Spinal cord (tissue), 10 donors: ENCODE measurements at places on chromosomes 5 and 9. TPM values are rescaled to one million over a fixed set of nuclear protein-coding genes. Genes with fewer than 3 reads are reported as not detected.
A peak's percentile ranks its signal among the peaks of the same experiment; 100 is the strongest.

- no peak for DNase-seq
These were observed 40.1 kb upstream of the SLC6A19 start for GRCh38 chr5:1161108-1161832.

- DNase-seq: no peak
These were observed 13.2 kb downstream of the TSPAN17 start for GRCh38 chr5:176660530-176660859.

GRCh38 chr5:78046006-78046405 lies 248.5 kb downstream of the AP3B1 start:
- no peak for DNase-seq

DNA sequence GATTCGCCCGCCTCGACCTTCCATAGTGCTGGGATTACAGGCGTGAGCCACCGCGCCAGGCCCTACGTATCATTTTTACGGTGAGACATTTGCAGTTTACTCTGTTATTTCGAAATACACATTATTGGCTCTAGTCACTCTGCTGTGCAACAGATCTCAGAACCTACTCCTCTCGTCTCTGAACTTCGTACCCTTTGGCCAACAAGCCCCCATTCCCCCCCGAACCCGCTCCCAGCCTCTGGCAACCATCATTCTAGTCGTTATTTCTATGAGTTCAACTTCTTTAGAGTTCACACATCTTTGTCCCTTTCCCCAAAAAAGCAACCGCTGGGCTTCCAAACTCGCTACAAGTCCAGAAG lies 735 bp downstream of the PTGR1 start:
- DNase-seq: no peak

DNA sequence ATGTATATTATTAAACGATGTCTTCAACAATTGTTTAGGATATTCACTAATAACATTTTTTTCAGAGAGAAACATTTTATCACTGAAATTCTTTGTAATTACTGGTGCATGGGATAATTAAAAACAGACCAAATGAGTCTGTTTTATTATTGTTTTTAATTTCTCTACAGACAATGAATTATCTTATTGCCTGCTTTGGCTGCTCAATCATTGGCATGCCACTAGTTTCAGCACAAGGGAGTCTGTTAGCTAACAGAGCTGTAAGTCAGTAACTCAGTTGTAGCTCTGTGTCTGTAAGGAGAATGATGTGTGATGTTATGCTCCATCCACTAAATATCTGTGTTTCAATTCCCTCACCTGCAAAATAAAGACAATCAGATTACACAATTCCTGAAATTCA lies 443.9 kb downstream of the PRR16 start:
- DNase-seq: no peak

- no peak for DNase-seq
These were observed 84.0 kb downstream of the ERP44 start for GRCh38 chr9:100014846-100015245.

- no peak for DNase-seq
These were observed at the start of gene DIRAS2 for GRCh38 chr9:90642570-90643539. Gene DIRAS2, minus strand, starts transcription at chr9:90642824. Its CDS starts 28,997 bp downstream, at chr9:90613827.

- no peak for DNase-seq
These were observed 43.1 kb downstream of the GRIA1 start for GRCh38 chr5:153533546-153533945.

DNA sequence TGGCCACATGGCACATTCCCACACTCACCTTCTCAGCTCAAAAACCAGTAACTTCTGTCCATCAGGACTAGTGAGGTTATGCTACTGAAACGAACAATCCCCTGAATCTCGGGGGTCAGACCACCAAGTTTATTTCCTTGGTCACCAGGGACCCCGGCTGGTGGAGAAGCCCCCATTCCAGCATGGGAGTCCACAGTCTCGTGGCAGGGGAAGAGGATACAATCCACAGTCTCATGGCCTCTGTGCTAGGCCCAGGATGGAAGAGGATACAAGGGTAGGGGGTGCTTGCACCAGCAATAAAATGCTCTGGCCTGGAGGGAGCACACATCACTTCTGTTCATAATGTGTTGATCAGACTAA lies 7.4 kb upstream of the CARD19 start:
- peak; percentile 0 for DNase-seq

Gene NOL8
- total RNA-seq: 29.0 TPM

Gene LHX3
- total RNA-seq: 0.50 TPM

Gene ACTBL2
- total RNA-seq: not detected

Gene CCDC69
- 4.5 TPM for total RNA-seq

Gene PCDHGA9
- total RNA-seq: 10.9 TPM

Gene MLANA
- 0.20 TPM for total RNA-seq

Gene COL23A1
- 2.8 TPM for total RNA-seq

Gene SGCD
- 30.6 TPM for total RNA-seq
